ENCODE measurements at places on chromosomes 1 and 21. TPM values are rescaled to one million over a fixed set of nuclear protein-coding genes. Genes with fewer than 3 reads are reported as not detected.

The CTPS1 gene
- 15.2 TPM for total RNA-seq

The FCAMR gene
- total RNA-seq: not detected

The TTC13 gene
- total RNA-seq: 23.4 TPM

The ECM1 gene
- 13.8 TPM for total RNA-seq

The POU3F1 gene
- total RNA-seq: not detected

The MMP23B gene
- total RNA-seq: 8.1 TPM

The FAM229A gene
- total RNA-seq: 1.1 TPM

Measured in regular cardiac myocyte (primary cell).